NK-92 treated with Interleukin-12 subunit alpha and Interleukin-12 subunit beta, amount 100 ng/mL, for 24 hours (cell line): ENCODE measurements at places on chromosomes 6 and 20.

DNA sequence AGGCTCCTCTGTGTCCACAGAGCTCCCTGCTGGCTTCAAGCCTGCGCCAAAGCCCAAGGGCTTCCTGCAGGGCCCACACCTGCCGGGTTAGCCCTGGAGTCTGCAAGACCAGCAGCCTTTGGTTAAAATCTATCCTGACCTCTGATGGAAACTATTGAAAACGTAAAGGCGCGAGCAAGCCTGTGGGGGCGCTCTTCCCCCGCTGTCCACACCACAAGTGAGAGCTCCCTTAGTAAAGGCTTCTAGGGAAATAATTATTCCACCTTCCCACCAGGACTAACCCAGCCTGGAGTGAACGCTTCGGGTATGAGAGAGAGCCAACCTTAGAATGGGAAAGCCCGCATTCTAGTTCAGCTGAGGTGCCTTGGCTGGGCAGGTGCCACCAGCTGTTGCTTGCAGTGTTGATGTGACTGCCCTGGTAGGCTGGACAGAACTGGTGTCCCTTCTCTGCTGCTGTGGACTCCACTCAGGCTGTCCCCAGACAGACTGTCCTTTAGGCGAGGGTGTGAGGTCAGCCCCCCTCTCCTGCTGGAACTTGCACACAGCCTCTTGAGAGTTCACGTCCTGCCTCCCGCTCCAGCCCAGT, 68.7 kb downstream of the SYTL3 start:
- no peak for DNase-seq

- DNase-seq, result no peak
These were observed 48.3 kb upstream of the SLC22A23 start for GRCh38 chr6:3504938-3505805.

DNA sequence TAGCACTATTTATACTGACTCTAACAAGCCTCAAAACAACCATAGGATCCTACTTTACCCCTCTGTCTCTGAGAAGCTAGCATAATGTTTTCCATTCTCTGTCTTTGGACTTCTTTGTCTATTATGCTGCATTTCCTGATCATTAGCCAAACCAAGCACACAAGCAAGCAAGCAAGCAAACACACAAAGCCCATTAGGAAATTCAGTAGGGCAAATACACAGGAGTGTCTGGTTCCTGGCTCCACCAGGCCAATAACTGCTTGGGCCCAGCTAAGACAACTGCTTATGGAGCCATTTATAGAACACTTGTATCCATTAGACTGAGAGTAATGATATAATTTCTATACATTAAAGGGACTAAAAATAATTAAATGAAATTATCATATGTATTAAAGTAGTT, 952.9 kb upstream of the EPHA7 start:
- DNase-seq, result no peak

GRCh38 chr6:53408826-53409225, 60.1 kb upstream of the ELOVL5 start:
- no peak for DNase-seq

DNA sequence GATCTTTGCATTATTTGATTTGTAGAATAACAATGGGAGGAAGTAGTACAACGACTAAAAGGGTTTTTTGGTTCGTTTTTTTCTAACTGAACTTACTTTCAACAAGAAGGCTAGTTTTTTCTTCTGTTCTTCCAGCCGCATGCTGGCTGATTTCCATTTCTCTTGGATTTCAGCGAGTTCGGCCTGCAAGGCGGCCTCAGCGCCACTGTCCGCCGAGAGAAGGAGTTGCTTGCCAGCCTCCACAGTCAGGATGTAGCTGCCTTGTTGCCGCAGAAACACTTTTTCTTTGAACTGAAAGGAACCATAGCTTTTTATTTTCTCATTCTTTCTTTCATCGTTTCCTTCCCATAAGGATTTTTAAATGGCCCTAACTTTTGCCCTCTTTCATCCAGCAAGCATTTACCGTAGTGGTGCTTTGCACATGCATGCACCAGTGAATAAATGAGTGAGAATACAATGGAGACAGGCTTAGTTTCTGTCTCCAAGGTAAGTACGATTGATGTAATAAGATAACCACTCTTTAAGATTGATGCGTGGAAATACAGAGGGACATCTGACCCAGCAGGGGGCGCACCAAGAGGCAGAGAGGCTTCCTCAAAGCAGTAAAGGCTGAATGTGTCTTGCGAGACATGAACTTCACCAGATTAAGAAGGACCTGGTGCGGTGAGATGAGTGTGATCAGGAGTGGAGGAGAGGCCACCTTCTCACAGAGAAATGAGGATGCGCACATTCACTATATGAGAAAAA, 398.8 kb downstream of the ESR1 start:
- DNase-seq, result no peak

DNA sequence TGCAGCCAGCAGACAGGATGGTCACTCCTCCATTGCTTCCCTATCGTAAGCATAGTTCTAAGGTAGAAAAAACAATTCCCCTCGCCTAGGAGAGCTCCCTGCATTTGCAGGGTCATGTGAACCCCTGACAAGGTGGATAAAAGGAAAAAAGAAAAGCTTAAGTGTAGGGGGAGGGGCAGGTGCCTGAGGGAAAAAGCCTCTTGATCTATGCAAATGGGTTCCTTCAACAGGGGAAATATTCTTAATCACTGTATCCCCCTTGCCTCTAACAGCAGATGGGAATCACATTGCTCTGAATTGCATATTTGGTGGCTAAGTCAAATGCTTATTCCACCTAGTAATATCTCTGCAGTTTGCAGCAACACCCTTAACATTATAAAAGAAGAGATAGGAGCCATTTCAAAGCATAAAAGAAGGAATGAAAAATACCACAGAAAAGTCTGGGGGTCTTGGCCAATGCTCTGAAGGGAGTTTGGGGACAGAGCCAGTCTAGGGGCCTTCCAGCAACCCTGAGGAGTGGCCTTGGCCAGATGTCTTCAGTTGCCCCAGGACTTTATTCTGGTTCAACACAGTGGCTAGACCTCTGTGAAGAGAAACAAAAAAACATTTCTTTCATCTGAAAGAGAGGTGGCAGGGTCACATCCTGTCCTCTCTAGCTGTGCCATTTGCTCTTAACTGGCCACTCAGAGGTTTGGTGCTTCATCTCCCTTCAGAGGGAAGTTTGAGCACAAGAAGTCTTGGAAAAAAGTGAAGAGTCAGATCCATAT, 660.4 kb upstream of the GJE1 start:
- DNase-seq, result no peak

GRCh38 chr6:17919496-17919895, 67.9 kb downstream of the KIF13A start:
- DNase-seq, result no peak

GRCh38 chr6:165013701-165014100, 295.7 kb downstream of the C6orf118 start:
- no peak for DNase-seq

DNA sequence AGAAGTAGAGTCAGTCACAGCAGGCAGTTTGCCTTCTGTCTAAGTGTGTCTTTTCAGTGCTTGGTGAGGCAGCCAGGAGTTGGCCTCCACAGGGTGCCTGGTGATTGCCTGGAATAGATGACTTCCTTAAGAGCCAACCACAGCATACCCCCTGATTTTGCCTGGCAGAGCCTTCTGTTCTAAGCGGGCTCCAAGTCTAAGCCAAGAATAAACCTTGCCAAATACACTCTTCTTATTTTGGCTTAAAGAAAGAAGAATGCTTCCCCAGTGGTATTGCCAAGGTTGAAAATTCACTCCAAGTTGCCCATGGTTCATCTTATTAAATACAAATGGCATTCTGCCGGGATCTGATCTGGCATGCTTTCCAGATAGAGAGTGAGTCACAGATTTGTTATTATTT, 1424.8 kb upstream of the EYS start:
- no peak for DNase-seq

GRCh38 chr20:61986762-61987321, 78.8 kb downstream of the TAF4 start:
- no peak for DNase-seq

- DNase-seq, result no peak
These were observed 36.9 kb downstream of the PANK2 start for GRCh38 chr20:3925899-3926638.

DNA sequence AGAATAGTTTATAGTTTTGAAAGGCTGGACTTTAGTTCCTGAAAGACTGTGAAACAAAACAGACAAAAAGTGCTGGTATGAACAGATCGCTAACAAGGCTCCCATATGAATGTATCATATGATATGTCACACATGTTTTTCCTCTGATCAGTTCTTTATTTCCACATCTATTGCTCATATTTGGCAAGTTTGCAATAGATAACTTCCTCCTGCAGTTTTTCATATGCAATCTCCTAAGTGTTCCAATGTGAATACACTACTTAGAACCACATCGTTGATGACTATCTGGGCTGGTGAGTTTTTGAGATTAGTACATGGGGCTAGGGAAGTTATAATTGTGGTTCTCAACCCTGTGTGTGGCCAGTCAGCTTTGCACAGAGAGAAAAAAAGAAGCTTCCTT, 23.1 kb downstream of the CRYBG1 start:
- DNase-seq, result no peak

DNA sequence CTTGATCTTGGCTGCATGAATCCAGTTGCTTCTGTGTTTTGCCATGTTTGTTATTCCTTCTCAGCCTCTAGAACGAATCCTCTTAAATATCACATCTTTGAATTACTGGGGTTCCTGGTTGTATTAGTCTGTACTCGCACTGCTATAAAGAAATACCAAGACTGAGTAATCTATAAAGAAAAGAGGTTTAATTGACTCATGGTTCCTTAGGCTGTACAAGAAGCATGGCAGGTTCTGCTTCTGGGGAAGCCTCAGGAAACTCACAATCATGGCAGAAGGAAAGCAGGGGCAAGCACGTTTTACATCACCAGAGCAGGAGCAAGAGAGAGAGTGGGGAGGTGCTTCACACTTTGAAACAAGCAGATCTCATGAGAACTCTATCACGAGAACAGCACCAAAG, 18.0 kb upstream of the BFSP1 start:
- DNase-seq, result no peak

- no peak for DNase-seq
These were observed at the start of gene R3HDML for GRCh38 chr20:44336725-44337380. R3HDML (plus strand) TSS chr20:44337043; CDS start chr20:44337158, 115 bp downstream.

GRCh38 chr20:31694842-31695593, 27.6 kb downstream of the BCL2L1 start:
- DNase-seq, result no peak

DNA sequence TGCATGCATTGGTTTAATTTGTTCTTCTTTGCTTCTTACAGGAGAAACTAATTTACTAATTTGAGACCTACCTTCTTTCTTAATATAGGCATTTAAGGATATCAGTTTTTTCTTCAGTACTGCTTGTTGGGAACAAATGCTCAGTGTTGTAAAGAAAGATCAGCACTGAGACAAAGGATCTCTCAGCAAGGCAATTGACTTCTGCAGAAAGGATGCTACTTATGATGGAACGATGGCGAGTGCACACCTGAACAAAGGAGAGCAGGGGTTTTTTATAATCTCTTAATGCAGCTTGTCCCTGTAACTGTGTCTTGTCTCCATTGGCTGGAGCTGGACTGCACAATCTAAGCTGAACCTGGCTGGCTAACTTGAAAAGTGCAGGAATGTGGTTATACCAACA, 64.2 kb downstream of the RPP21 start:
- no peak for DNase-seq

- no peak for DNase-seq
These were observed 1.9 kb downstream of the RNF39 start for GRCh38 chr6:30073489-30074235.

GRCh38 chr6:32105433-32105832, 3.7 kb downstream of the TNXB start:
- no peak for DNase-seq
